ENCODE measurements at places on chromosomes 12 and 14. TPM values are rescaled to one million over a fixed set of nuclear protein-coding genes. Genes with fewer than 3 reads are reported as not detected.
A peak's percentile ranks its signal among the peaks of the same experiment; 100 is the strongest.

Gene FBLN5
- 245 TPM for total RNA-seq

Gene CD163
- total RNA-seq = 234 TPM

DNA sequence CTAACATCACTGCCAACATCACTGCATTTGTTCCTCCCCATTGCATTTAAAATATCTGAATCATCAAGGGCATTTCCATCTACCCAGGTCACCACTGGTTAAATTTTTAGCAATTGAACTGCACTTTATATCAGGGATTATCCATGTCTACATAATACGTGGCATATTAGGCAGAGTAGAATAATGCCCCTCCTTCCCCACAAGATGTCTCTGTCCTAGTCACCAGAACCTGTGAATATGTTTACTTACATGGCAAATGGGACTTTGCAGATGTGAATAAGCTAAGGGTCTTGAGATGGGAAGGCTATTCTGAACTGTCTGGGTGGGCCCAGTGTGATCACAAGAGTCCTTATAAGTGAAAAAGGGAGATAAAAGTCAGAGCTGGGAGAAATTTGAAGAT, 181.7 kb upstream of the ARID2 start:
- H3K27me3 ChIP-seq = no peaks in the 10 kb centered on the region
- no peaks in the 10 kb centered on the region for H3K36me3 ChIP-seq
- no peak for DNase-seq

Gene STYX
- total RNA-seq = 12.8 TPM

DNA sequence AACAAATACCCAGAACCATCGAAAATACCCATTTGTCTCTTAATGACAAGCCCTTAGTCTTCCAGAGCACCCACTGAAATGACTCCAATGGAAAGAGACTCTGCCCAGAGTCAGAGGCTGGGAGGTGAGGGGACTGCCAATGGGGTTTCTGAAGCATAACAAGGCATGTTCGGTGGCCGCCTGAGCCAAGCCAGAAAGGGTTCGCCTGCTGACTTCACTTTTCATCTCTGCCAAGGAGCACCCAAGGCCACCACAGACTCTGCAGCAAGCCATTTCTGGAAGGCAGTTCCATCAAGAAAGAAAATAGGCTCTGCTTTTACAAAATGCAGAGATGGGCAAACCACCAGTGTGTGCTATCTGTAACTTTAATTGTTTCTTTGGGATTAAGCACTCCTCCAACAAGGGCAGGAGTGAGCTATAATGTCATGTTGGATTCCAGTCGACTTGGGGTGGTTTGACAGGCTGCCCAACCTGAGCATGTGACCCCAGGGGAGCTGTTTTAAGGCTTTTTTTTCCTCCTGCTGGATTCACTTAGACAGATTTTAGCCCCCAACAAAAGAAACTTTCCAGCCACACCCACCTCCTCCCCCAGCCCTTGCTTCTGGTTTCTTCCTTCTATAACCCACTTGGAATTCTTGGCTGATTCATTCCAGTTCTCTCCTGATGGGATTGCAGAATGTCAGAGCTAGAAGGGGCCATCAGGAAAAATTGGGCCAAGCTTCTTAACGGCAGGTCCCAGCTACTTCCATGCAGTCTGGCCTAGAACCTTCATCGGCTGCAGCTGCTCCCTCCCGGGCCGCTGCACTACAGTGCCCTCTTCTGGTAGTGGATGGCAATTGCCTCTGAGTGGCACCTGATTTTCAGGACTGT, 24.1 kb downstream of the CKAP4 start:
- no peaks in the 10 kb centered on the region for H3K36me3 ChIP-seq
- H3K4me1 ChIP-seq = peaks cover 10% of the 10 kb centered on the region
- H3K27ac ChIP-seq = no peak overlapping the region

GRCh38 chr14:68157971-68158371, 338.4 kb downstream of the RAD51B start:
- H3K4me1 ChIP-seq = no peaks in the 10 kb centered on the region
- no peak overlapping the region for H3K27ac ChIP-seq
- no peak overlapping the region for H3K4me3 ChIP-seq
- H3K36me3 ChIP-seq = no peaks in the 10 kb centered on the region
- DNase-seq = no peak

- H3K27me3 ChIP-seq = no peaks in the 10 kb centered on the region
- peaks cover 17% of the 10 kb centered on the region for H3K36me3 ChIP-seq
- no peak for DNase-seq
- no peak overlapping the region for H3K4me3 ChIP-seq
- H3K4me1 ChIP-seq = peaks cover 47% of the 10 kb centered on the region
- H3K27ac ChIP-seq = no peak overlapping the region
Measured at GRCh38 chr14:104697892-104698583, 8.6 kb downstream of the INF2 start.

Gene RNF31
- total RNA-seq = 52.3 TPM

DNA sequence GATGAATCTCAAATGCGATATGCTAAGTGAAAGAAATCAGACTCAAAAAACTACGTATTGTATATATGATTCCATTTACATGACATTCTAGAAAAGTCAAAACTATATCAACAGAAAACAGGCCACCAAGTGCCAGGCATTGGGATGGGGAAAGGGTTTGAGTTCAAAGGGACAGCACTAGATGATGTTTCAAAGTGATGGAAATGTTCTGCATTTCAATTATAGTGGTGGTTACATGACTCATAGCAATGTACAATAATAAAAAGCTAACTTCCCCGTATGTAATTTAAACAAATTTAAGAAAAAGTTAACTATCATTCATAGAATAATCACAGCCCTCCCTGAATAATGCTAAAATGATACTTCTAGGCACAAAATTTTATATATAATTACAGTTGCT, 13.5 kb downstream of the HECTD1 start:
- H3K27ac ChIP-seq = no peak overlapping the region
- H3K27me3 ChIP-seq = no peaks in the 10 kb centered on the region
- H3K36me3 ChIP-seq = peaks cover 35% of the 10 kb centered on the region
- peaks cover 19% of the 10 kb centered on the region for H3K4me1 ChIP-seq

- H3K36me3 ChIP-seq = no peaks in the 10 kb centered on the region
- H3K4me3 ChIP-seq = no peak overlapping the region
- H3K27me3 ChIP-seq = no peaks in the 10 kb centered on the region
Measured at GRCh38 chr12:118526255-118527095, 150.1 kb downstream of the SUDS3 start.

GRCh38 chr14:29672831-29673230, 254.8 kb downstream of the PRKD1 start:
- no peaks in the 10 kb centered on the region for H3K4me1 ChIP-seq
- H3K36me3 ChIP-seq = no peaks in the 10 kb centered on the region
- no peak overlapping the region for H3K27ac ChIP-seq

DNA sequence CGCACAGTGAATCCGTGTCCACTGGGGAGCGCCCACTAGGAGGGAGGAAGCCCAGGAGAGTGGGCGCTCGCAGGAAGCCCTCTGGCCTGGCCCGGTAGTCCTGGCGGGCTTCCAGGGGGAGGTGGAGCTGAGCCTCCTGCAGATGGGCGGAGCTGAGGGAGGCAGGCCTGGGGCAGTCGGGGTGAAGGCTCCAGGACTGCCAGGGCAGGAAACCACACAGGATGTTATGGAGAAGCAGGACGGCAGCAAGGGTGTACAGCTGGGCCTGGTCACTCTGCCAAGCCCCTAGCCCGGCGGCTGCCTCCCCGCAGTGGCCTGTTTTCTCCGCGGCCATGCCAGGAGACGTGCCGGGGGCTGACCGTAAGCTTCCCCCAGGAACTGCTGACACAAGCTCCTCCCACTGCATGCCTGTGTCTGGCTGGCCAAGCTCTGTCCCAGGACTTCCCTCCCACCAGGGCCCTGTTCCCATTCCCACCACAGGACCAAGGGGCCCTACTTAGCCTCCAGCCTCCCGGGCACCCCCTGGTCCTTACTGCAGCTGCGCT, 143.4 kb upstream of the C14orf180 start:
- peak; percentile 79 for DNase-seq
- no peaks in the 10 kb centered on the region for H3K36me3 ChIP-seq
- H3K4me1 ChIP-seq = peaks cover 16% of the 10 kb centered on the region
- no peaks in the 10 kb centered on the region for H3K27me3 ChIP-seq
- peak overlapping the region; percentile 75 for H3K27ac ChIP-seq
- H3K4me3 ChIP-seq = peak overlapping the region; percentile 37

DNA sequence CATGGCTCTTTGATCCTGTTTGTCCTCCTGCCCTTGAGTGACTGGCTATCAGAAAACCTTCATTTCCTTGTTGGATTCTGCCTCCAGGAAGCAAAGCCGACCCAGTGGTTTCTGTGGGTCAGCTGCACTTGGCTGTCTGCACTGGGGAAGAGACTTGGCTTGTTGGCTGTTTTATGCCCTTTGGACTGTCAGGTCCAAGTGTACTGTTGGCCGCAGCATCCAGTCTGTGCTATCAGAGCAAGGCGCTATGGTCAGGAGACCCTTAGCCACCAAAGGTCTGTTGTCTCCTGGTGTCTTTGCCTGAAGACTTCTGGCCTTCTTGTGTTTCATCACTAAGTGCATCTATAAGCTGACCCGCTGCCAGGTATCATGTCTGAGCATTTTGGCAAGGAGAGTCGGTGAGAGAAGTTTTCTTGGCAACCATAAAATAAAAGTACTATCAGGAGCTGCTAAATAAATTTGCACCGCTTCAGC, 177.4 kb upstream of the HIF1A start:
- no peak overlapping the region for H3K4me3 ChIP-seq
- no peak for DNase-seq
- H3K36me3 ChIP-seq = no peaks in the 10 kb centered on the region
- no peaks in the 10 kb centered on the region for H3K27me3 ChIP-seq

DNA sequence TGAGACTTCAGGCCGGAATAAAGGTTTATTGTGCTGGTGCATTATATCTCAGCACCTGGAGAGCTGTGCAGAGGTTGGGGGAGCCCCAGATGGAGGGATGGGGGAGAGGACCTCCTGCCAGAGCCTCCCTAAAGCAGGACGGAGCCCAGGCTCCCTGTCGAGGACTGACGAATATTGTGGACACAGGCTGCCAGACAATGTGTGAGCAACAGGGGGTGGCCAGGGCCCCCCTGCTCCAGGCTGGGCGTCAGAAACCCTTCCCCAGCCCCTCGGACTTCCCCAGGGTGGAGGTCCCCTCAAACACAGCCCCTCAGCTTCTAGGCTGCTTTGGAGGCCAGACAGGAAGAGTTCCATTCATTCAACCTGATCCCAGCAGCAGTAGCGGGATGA, 8.0 kb downstream of the TMEM119 start:
- H3K4me3 ChIP-seq = no peak overlapping the region
- no peak for DNase-seq
- H3K27ac ChIP-seq = no peak overlapping the region
- H3K4me1 ChIP-seq = no peaks in the 10 kb centered on the region
- H3K36me3 ChIP-seq = no peaks in the 10 kb centered on the region

- H3K4me3 ChIP-seq = no peak overlapping the region
- peaks cover 6% of the 10 kb centered on the region for H3K4me1 ChIP-seq
- no peaks in the 10 kb centered on the region for H3K27me3 ChIP-seq
Measured at GRCh38 chr12:3049611-3050249, 27.4 kb upstream of the TSPAN9 start.

Gene GNS
- 188 TPM for total RNA-seq

DNA sequence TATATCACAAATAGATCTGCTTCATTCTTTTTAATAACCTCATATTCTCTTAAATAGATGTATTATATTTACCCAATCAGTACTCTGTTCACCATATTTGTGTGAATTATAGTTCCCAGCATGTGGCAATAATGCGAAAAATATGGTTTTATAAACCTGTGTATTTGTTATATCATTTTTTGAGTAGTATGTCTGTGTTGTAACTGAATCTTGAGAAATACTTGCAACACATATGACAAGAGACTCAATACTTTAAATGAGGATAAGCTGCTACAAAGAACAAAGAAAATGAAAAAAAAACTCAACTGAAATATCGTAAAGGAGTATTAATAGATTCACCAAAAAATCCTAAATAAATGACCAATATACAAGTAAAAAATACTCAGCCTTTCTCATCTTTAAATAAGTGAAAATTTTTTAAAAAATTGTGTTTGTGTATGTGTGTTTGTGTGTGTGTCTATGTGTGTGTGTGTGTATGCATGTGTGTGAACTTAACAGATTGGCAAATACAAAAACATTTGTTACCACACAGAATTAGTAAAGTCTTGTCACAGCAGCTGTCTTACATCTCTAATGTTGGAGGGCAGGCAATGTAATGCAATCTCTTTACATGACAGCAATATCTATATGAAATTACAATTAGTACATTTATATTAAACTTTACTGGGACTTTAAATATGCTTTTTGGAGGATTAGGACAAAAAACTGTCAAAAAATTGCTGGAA, 441.9 kb upstream of the MGAT4C start:
- DNase-seq = no peak
- no peaks in the 10 kb centered on the region for H3K27me3 ChIP-seq
- H3K27ac ChIP-seq = no peak overlapping the region
- H3K4me3 ChIP-seq = no peak overlapping the region
- no peaks in the 10 kb centered on the region for H3K36me3 ChIP-seq

Gene MIA2
- total RNA-seq = 33.8 TPM

Gene OVCH1
- total RNA-seq = 2.0 TPM

DNA sequence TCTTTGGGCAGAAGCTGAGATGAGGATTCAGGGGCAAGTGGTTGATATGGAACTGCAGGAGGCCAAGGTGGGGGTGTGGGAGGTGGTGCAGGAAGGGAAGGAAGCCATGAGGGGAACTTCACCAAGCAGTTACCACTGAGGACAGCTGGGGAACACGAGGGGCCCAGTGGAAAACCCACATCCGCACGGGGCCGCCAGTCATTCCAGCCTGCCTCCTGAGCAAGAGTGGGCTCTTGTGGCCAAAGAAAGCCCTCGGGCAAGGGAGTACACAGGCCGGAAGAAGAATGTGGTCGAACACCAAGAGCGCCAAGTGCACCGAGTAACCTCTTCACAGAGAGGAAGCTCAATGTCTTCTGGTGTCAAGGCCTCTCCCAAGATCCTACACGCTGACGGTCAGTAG, 252.2 kb upstream of the FOXN3 start:
- peak; percentile 66 for DNase-seq
- peaks cover 4% of the 10 kb centered on the region for H3K4me1 ChIP-seq
- H3K36me3 ChIP-seq = no peaks in the 10 kb centered on the region
- H3K27ac ChIP-seq = no peak overlapping the region

Gene IL31
- not detected for total RNA-seq

DNA sequence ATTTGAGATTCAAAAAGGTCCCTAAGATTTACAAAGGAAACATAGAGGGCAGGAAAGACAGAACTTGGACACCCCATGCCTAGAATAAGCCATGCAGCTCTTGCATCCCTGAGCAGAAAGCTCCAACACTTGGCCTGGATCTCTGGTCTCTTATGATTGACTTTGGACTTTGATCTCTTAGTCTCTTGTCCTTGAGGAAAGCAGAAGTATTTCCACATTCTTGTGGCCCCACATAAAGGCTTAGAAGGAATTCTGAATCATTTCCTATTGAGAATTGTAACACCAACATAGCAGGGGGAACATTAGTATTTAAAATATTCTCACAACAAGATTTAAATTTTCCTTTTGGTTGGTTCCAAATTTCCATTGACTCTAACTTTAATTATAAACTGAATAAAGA, 283.7 kb upstream of the PRKD1 start:
- no peak for DNase-seq
- no peaks in the 10 kb centered on the region for H3K4me1 ChIP-seq
- no peak overlapping the region for H3K4me3 ChIP-seq
- H3K27me3 ChIP-seq = no peaks in the 10 kb centered on the region
- H3K36me3 ChIP-seq = no peaks in the 10 kb centered on the region
- H3K27ac ChIP-seq = no peak overlapping the region

Data from upper lobe of right lung (tissue), 1 donor.